ENCODE measurements at places on chromosomes 4 and X.

- peak; percentile 28 for DNase-seq
Observed at GRCh38 chrX:106894392-106894909, 8.7 kb downstream of the RIPPLY1 start.

GRCh38 chr4:144575181-144575580 lies 70.8 kb upstream of the HHIP start:
- no peak for DNase-seq

GRCh38 chrX:37910186-37910585 lies 62.8 kb upstream of the DYNLT3 start:
- DNase-seq, result no peak

DNA sequence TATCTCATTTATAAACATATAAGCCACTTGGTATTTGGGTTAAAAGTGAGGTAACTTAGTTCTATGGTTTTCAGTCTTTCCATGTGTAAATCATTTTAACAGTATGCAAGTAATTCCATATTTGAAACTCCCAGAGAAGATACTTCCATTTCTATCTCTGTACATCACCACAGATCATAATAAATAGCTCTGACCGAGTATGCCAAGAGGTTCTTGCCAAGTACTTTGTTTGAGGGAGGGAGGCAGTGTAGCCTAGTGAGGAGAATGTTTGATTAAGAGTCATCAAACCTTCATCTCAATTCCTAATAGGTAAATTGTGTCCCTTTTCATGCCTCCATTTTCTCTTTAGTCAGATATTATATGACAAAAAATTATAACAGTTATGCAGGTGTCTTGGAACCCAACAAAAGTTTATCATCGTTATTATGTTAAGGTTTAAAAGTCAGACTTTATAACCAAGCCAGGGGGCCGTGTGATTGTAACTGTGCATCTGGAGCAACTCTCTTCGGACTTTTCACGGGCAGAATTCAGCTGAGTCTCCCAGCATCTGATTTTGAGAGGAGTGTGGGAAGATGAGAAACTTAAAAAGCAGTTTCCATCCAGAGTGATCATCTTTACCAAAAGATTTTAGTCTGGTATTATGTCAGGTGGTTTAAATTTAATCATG lies 123.8 kb downstream of the ANK2 start:
- no peak for DNase-seq

GRCh38 chr4:25749150-25749794 lies 93.6 kb downstream of the SLC34A2 start:
- no peak for DNase-seq

- DNase-seq, result peak; percentile 5
Observed at GRCh38 chrX:115226929-115227328, 7.0 kb downstream of the LRCH2 start.

GRCh38 chr4:128191115-128191781 lies 96.4 kb downstream of the PGRMC2 start:
- DNase-seq, result peak; percentile 25

DNA sequence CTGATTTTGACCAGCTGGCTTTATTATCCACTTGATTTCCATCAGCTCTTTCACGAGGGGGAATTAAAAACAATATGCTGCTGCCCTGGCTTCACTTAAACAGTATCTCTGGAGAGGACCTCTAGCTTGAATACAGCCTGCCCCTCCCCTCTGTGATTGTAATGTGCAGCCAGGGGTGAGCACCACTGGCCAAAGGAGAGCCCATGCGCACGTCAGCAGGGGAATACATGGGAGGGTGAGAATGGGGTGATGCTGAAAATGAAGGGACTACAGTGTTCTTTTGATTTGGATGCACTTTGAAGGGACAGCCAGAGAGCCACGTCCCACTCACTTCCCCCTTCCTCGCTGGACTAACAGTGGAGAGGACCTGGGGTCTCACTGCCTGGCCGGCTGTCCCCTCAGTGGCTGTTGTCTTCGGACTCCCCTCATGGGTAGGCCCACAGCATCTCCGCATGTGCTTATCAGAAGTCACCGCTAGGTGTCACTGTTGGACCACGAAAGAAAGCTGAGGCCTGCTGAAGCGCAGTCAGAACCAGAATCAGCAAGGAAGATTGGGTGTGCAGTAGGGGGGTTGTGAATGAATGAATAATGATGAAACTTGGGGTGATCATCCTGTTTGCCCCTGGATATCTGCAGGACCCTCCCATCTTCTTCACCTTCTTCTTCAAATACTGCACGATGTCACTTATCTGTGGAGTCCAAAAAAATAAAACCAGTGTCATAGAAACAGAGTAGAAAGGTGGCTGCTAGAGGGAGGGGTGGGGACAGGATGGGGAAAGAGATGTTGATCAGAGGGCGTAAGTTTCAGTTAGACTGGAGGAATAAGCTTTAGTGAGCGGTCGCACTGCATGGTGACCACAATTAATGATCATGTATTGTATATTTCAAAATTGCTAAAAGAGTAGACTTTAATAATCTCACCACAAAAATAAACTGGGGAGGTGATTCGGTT lies 32.8 kb downstream of the CLCN4 start:
- no peak for DNase-seq

DNA sequence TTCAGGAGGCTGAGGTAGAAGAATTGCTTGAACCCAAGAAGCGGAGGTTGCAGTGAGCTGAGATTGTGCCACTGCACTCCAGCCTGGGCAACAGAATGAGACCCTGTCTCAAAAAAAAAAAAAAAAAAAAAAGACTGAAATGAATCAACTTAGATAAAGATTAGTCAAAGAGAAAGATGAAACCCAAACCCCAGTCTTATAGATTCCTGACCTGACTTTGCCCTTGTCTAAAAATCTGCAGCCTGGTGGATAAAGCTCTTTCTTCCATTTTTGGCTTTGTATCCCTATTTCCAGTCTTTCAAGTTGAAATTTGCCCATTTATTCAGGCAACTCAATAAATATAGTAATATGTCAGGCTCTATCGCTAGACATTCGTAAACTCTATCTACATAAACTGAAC lies 39.3 kb upstream of the SPINK2 start:
- no peak for DNase-seq

DNA sequence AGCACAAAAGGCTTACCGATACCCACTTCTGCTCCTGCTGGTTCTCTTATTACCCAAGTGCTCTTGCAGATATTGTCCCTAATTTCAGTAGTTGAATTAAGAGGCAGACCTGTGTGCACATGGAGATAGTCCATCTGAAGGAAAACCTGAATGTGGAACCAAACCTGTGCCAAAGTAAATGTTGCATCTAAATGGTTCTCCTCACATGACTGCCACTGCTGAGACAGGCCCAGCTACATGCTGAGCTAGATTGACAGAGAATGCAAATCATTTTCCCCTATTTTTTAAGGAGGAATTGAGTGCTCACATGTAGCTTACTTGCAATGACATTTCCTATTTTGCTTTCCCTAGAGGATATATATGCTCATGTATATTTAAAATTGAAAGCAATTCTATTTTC lies 609.1 kb upstream of the TECRL start:
- DNase-seq, result no peak

Data from AG09309 (cell line).